NCI-H2029 treated with DMSO at 0.1 percent for 48 hours (cell line): ENCODE measurements at places on chromosomes 11 and 22.

GRCh38 chr22:31922534-31922933 is 21.8 kb upstream of the YWHAH start:
- no peak for DNase-seq

- no peak for DNase-seq
Observed at GRCh38 chr11:45079943-45080719, 66.3 kb upstream of the PRDM11 start.

DNA sequence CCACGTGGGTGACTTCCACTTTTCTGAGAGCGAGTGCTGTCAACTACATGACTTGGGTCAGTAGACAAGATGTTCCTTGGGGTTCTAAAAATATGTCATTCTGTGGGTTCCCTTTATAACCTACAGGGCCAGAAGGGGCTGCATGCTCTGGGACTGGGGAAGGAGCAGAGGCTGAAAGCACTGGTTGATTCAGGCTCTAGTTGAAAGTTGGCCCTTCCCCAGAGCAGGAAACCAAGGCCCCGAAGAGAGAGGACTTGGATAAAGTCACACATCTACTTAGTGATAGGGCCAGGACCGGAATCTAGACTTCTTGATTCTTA is 9.9 kb downstream of the ADAMTS15 start:
- no peak for DNase-seq

DNA sequence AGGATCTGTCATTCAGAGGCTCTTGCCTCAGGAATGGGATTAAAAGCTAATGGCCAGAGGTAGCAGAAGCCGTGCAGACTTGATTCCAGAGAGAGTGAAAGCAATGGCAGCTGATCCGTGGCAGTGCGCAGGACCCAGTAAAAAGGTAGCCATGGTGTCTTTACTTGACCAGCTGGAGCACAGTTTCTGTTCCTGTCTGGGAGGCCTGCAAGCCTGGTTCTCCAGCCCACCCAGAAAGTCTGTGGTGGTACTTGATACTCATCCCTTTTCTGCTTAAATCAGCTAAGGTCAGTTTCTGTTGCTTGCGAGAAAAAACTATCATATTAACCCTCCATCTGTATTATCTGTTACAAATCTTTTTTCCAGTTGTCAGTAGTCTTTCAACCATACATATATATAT is 86.7 kb downstream of the RPS6KA4 start:
- DNase-seq: no peak

DNA sequence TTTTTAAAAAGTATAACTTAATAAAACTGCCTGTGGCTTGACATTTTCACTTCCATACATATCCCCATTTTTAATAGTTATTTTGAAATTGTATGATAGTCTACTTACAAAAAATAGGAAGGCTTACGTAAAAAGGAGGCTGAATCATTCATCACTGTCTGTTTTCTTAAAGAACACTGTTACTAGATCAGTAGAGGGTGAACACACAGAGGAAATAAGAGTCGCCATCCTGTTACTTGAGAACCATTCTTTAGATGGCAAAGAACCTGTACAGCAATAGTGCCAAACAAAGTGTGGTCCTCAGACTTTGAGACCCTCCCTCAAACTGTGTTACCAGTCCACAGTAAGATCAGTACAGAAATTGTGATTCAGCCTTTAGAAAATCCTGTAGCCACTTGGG is 180.7 kb downstream of the PGR start:
- DNase-seq: no peak

- peak; percentile 44 for DNase-seq
Observed at GRCh38 chr11:72038491-72038890, 39.8 kb downstream of the IL18BP start.

GRCh38 chr22:35357883-35358621 is 22.8 kb upstream of the HMOX1 start:
- no peak for DNase-seq

DNA sequence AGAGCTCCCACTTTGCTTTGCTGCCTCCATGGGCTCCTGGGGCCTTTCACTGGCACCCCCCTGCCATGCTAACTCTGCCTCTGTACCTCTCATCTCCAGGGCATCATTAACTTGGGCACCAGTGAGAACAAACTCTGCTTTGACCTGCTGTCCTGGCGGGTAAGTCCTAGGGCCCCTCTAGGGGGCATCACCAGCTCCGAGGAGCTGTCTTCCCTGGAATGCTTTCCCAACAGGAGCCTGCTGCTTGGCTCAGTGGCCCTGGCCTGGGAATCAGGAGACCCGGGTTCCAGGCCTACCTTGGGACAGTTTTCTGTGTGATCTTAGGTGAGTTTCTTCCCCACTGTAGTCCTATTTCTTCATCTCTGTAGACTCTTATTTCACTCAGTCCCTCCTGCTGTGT is 5.1 kb downstream of the ACCS start:
- DNase-seq: no peak

DNA sequence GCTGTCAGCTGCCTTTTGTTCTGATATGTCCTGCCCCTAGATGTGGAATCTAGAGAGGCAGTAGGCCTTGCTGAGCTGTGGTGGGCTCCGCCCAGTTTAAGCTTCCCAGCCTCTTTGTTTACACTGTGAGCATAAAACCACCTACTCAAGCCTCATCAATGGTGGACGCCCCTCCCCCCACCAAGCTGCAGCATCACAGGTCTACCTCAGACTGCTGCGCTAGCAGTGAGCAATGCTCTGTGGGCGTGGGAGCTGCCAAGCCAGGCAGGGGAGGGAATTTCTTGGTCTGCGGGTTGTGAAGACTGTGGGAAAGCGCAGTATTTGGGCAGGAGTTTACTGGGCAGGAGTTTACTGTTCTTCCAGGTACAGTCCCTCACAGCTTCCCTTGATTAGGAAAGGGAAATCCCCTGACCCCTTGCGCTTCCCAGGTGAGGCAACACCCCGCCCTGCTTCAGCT is 98.5 kb downstream of the SMCO4 start:
- DNase-seq: no peak

DNA sequence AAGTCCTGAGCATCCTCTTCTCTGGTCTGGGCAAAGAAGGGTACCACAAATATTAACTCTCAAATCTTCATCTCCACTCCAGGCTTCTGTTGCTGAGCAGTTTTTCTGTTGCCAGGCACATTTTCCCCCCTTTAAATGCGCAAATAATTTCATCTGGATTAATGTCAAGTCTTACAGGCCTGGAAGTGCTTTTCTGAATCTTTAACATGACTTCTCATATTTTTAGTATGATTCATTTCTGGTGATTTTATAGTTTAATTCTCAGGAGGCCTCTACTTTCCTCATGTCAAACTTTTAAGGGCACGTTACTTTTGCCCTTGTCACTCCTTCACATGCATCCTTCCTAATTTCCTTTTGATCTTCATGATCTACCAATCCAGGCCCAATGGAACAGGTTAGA is 510.2 kb downstream of the METTL15 start:
- DNase-seq: no peak

GRCh38 chr11:8867035-8867434 is 44.0 kb upstream of the AKIP1 start:
- no peak for DNase-seq

- no peak for DNase-seq
Observed at GRCh38 chr11:114959953-114960505, 281.7 kb downstream of the NXPE2 start.

- DNase-seq: no peak
Observed at GRCh38 chr11:109426442-109427240, 4.7 kb downstream of the C11orf87 start.

DNA sequence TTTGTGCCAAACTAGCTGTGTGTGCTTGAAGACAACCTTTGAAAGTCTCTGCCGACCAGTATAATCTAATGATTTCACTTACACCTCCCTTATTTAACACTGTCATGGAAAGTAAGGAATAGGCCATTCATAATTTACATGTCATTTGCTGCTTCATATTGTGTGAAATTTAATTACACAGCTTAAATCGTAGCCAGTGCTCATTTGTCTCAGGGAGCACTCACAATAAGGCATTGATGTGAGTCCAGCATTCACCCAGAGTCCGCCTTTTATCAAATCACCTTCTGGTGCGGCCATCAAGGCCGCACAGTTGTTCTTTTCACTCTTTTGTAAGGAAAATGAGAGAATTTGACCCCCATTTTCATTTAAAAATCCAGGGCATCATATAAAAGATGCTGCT is 46.9 kb downstream of the PAX6 start:
- DNase-seq: no peak

GRCh38 chr22:43113526-43114251 is 3.1 kb downstream of the BIK start:
- peak; percentile 45 for DNase-seq

- DNase-seq: no peak
Observed at GRCh38 chr11:130765406-130765805, 150.9 kb downstream of the SNX19 start.

DNA sequence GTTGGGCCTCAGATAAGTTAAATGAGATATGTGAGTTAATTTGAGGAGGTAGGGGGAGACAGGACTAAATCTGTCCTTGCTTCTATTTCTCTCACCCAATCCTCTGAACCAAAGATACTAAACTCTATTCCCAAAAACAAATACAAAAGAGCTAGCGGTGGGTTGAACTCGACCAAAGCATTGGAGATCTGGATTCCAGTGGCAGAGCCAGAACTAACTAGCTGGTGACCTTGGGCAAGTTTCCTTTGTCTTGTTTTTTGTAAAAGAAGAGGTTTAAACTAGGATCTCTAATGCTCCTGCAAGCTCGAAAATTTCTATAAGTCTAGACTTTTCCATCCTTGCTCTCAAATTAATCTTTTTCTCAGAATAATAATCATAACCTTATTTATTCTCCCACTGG is 1.5 kb downstream of the ME3 start:
- DNase-seq: no peak
